ENCODE measurements at places on chromosomes 11 and 22.

- DNase-seq = no peak
Observed at GRCh38 chr11:75135651-75136050, 15.3 kb upstream of the SLCO2B1 start.

DNA sequence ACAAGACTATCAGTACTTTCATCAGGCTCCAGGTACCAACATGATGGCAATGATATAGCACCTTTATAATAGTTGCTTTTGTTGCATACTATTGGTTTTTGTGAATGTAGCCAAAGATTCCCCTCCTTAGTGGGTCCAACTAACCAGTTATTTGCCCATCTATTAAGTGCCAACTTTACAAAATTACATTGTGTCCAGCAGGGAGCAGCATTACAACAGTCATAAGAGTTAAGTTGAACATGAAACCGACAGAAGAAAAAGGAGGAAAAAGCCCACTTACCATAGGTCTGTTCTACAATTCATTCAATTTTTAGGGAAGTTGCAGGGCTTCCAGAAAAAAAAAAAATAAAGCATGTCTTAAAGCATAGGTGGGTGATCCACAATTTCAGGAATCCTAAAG lies 21.6 kb downstream of the IMMP1L start:
- DNase-seq = no peak

DNA sequence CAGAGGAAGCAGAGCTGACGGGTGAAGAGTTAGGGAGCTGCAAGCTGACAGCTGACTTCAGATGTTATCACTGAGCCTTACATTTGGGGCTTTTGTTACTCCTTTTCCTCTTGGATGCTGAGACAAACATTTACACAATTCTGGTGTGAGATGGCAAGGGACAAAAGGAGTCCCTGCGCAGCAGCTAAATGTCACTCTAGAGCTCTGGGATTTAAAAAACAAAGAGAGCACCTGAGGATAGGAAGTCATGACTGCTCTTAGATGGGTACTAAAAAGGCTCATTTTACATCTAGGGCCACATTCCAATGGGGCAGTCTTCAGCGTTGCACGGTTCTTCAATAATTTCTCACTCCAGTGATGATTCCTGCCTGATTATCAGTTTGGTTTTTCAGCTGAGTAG lies 204.5 kb downstream of the RAB38 start:
- DNase-seq = no peak

GRCh38 chr22:48520207-48520606 lies 1307.5 kb downstream of the BRD1 start:
- no peak for DNase-seq

DNA sequence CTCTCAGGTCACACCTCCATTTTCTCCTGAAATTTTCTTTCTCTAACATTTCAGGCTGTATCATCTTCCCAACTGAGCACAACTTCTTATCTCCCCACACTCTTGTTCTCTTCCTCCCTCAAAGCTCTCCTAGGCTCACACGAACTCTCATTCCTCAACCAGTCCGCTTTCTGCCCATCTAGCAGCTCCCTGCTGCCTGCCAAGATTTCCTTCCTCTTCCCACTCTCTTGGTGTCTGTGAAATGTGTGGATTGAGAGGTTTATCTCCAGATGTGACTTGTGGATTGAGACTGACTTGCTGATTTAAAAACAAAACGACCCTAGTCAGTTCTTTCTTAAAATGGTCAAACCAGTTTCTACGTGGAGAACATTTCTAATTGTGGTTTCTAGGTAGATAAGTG lies 106.3 kb downstream of the MTNR1B start:
- no peak for DNase-seq

- peak; percentile 27 for DNase-seq
Observed at GRCh38 chr11:61477727-61478148, 30.8 kb upstream of the LRRC10B start.

DNA sequence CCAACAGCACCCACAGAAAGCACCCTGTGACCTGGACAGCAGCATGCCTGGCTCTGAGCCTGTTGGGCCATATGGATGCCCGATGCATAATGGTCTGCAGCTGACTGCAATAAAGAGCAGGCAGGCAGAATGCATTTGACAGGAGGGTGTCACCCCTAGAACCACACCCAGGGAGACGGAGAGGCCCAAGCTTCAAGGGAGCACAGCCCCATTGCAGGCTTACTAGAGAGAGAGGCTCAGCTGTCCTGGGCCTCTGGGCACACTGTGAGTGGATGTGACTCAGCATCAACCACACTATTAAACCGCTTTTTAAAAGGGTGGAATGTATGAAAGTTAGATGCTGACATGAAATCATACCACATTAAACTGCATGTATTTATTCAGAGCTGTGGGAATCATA lies 365.3 kb downstream of the CTTN start:
- no peak for DNase-seq

Data from NCI-H774 (cell line).